GM19239 (cell line): ENCODE measurements at places on chromosomes 11 and 22.

- no peak for DNase-seq
Observed at GRCh38 chr11:125398994-125399640, 96.9 kb downstream of the FEZ1 start.

DNA sequence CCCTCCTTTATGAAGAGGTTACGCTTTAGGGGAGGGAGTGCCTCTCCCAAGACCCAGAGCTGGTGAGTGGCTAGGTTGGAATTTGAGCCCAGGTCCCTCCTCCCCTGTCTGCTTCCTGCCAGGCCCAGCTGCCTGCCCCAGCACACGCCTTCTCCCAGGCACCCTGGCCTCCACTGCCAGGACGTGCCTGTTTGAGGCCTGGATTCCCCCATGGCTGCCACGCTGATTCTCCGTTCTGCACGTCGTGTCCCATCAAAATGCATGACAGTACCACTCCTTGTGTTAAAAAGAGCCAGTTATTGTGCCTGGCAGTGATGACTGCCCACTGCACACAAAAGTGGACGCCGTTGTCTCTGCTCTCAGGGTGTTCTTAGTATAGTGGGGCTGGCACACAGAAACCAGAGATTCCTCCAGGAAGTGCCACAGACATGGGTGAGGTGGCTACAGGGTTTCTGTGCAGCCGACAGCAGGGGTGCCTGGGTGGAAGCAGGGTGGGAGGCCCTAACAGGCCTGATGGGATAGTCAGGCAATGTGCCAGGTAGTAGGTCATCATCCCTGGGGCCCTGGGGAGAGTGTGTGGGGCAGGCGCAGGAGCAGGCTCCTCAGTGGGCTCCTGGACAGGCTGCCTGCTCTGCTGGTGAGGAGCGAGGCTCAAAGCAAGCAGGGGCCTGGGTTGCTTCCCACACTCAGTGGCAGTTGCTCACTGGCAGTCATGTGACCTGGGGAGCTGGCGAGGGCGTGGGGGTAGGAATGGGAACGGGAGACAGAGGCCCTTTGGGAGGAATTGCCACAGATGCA lies 24.2 kb downstream of the MED15 start:
- DNase-seq = no peak

DNA sequence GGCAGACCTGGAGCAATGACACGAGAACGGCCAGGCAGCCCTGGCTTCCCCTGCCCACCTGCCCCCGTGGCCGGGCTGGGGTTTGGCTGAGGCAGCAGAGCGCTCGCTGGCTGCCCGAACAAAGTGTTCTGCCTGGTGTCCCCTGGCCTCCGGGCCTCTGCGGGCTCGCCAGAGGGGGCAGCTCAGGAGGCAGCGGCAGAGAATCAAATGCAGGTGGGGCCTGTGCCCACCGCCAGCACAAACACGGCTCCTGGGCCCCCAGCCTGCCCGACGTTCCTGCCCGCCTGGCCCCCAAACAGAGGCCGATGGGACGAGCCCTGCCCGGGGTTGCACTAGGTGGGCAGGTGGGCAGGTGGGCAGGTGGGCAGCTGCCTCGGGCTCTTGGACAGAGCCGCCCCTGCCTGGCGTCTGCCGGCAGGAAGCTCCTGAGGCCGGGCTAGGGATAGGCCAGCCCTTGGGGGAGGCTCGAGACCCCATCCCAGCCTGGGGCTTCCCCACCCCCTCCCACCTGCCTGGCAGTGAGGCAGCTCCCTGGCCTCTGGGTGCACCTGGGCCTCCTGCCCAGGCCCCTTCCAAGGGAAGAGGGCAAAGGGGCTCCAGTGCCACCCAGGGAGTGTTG lies 46.8 kb downstream of the CDKN1C start:
- no peak for DNase-seq

GRCh38 chr11:72585762-72586311 lies 88.4 kb downstream of the PDE2A start:
- peak; percentile 96 for DNase-seq

- DNase-seq = no peak
Observed at GRCh38 chr11:77789061-77789730, 31.3 kb downstream of the RSF1 start.
